ENCODE measurements at places on chromosomes 2 and 18.

- DNase-seq, result no peak
These were observed 589.5 kb upstream of the NXPH2 start for GRCh38 chr2:139369423-139370409.

GRCh38 chr2:38263293-38263692, 113.8 kb downstream of the ATL2 start:
- DNase-seq, result no peak

GRCh38 chr2:166895243-166895642, 7.0 kb downstream of the XIRP2 start:
- no peak for DNase-seq

DNA sequence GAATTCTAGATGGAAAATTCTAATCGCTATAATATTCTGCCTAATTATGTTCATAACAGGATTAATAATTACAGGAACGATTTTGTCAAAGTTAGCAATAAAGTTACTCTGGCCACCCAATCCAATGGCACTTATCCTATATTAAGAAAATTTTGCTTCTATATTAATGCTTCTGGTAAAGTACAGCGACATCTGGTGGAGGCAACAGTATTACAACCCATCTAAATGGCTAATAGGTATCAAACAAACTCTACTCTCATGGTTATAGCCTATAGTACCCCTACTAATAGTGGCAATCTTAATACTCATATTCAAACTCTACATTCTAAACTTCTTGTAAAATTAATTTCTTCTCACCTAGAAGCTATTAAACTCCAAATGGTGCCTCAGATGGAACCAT, 1084.7 kb upstream of the LRRTM1 start:
- DNase-seq, result no peak

Measured in psoas muscle (tissue), 8 donors.